Globus pallidus (tissue), 1 donor: ENCODE measurements at places on chromosomes 12 and 14.
A peak's percentile ranks its signal among the peaks of the same experiment; 100 is the strongest.

GRCh38 chr12:120352117-120352516 is 16.8 kb downstream of the MSI1 start:
- no peak for DNase-seq

- DNase-seq = no peak
Observed at GRCh38 chr12:24553259-24553658, 395.6 kb downstream of the BCAT1 start.

DNA sequence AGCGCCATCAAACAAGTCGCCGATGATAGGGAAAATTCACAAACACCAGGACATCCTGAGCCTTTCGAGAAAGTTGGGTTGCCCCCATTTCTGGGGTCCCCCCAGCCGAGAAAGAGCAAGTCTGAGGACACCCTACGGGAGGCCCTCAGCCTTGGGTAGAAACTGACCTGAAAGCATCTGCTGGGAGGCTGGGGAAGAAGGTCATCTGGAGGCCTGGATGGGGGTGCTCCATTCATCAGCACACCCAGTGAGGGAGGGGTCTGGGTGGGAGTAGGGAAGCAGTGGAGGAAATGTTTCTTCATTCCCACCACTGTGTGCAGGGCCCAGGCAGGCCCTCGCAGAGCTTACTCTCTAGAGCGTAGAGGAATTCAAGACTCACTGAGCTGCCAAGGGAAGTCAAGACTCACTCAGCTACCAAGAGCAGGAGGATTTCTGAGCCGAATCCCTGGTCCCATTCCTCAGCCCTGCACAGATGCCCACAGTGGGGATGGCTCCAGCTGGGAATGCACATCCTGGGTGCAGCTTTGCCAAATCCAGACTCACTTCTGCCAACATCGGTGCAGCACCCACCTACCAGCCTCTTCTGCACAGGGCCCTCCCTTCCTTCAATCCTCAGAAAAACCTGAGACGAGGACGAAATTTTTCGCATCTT is 38.1 kb downstream of the DIO3 start:
- DNase-seq = no peak

GRCh38 chr12:24728366-24728765 is 220.5 kb downstream of the BCAT1 start:
- no peak for DNase-seq

DNA sequence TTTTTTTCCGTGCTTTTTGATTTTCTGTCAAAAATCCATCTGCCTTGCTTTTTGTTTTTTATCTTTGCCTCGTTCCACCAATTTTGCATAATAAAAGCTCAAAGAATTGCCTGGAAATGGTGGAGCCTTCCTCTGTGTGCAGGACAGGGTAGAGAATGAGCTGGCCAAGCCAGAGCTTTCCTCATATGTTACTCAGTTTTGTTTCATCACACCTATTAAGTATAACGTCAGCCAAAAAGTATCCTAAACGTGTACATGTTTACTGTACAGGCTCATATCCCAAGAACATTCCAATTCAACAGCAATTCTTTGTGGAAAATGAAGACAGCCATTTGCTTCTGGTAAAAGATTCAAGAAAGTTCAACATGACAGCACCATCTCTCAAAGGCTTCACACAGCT is 191.2 kb upstream of the LMNTD1 start:
- DNase-seq = no peak

DNA sequence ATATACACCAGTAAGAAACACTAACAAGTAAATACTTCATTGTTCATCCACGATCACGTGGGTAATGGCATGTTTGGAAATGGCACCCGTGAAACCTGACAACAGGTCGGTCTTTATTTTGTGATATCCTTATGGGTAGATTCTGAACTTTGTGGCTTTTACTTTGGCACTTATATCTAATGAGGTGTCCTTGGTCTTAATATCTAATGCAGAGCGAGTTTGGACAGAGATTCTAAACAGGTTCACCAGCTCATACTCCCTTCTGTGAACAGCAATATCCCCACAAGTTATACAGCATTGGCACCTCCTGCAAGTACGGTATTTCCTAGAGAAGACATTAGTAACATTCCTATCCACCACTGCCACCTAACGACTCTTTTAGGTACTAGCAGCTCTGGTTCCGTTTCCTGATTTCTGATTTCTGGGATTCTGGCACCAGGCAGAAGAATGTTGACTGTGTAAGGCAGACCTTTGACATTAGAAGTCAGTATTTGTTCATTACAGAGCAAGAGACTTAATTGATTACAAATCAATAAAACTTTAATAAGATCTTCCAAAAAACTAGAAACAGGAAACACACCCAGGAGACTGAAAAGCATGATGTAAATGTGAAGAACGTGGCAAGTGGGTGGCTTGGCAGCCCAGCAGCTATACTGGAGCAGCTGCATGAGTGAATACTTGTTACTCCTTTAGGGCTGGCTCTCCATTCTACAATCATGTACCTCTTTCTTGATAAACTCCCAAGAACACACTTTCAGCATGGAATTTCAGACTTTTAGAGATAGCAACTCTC is 2.5 kb downstream of the ANG start:
- DNase-seq = peak; percentile 79

- no peak for DNase-seq
Observed at GRCh38 chr12:1692226-1692625, 1.4 kb downstream of the ADIPOR2 start.

DNA sequence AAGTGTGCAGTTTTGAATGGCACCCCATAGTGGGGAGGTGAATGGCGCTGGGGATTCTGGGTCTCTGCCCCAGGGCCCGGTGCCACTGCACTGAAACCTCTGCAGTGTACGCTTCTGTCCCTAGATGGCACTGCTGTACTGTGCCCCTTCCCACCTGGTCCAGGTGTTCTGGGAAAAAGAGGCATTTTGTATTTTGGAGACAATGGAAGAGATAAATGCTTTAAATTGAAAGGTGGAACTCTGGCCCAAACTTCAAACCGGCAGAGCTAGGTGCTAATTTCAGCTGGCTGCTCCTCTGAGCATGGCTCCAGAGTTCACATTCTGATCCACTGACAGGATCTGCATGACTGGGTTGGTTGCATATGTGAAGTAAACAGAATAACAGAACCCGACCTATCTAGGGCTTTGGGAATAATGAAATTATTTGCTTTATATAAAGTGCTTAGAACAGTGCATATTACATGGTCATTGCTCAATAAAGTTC is 52.2 kb downstream of the KRT80 start:
- DNase-seq = no peak

DNA sequence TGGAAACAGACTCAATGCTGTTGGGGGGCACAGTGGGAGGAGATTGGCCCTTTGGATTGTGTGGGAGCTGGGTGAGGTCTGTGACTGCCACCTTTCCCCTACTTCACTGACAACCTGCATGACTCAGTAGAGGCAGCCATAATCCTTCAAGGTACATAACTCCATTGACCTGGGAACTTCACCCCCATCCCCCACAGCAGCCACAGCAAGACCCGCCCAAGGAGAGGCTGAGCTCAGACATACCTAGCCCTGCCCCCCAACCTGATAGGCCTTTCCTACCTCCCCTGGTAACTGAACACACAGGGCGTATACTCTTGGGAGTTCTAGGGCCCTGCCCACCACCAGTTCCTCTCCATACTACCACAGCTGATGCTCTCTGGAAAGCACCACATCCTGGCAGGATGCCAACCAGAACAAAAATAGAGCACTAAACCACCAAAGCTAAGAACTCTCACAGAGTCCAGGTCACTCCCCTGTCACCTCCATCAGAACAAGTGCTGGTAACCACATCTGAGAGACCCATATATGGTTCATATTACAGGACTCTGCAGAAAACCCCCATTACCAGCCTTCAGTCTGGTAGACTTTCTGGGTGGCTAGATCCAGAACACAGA is 703.9 kb downstream of the FSCB start:
- no peak for DNase-seq

GRCh38 chr12:87425942-87426554 is 603.2 kb downstream of the C12orf50 start:
- no peak for DNase-seq

GRCh38 chr14:68662392-68662791 is 130.5 kb downstream of the ZFP36L1 start:
- DNase-seq = no peak

DNA sequence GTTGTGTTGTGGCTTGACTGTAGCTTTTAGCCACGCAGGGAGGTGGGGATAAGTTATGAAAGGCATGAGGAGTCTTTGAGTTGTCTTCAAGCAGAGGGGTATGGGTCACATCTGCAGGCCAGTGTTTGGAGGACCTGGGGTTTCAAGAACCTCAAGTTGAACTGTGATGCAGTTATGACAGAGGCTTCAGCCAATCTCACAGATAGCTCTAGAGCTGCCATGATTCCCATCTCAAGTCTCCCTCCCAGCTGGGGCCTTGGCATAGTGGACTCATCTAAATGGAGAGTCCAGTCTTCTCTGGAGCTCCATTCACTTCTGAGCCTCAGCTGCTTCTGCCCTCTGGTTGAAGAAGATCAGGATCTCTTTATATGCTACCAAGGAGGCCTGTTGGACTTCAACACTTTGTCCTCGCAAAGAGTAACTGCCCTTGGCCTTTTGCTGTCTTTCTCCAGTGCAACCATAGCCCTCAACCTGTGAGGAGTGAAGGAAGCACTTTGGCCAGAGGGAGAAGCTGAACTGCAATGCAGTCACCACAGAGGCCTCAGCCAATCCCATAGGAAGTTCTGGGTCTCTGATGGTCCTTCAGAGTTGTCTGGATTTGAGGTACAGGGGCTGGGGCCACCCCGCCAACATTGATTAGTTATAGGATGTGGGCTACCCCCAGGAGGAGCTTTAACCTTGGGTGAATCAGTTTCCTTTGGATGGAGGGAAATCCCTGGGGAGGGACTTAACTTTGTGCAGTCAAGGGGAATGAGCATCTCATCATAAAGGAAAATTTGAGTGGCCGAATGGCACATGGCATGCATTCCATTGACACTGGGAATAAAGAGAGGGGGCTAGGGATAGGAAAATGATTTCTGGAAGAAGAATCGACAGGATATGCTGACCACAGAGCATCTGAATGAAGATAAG is 230.5 kb downstream of the PCNX1 start:
- no peak for DNase-seq

DNA sequence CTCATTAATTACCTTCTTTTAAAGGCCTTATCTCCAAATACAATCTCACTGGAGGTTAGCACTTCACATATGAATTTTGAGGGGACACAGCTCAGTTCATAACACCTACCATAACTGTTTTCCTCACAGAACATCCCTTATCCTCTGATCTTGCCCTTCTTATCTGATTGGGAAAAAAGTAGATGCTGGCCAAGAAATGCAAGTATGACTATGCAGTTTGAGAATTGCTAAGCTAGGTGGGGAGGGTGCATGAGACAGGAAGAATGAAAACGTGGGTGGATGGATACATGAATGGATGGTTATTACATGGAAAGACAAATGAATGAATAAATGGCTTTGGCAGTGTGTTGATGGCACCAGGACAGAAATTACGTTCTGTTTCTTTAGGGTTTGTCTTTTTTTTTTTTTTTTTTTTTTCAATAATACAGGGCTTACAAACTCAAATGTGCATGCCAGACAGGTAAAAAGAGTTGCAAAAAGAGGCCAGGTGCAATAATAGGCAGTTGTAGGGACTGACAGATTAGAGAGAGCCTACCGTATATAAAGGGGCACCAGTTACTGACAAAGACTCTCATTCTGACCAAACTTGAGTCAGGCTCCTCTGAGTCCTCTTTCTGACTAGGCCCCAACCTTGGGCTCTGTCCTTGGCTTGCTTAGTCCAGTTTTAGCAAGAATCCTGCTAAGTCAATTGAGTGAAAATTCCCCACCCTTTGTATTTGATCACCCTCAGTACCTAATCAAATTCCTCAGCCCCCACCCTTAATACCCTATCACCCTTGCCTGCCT is 304.9 kb downstream of the ZFP36L1 start:
- DNase-seq = no peak

DNA sequence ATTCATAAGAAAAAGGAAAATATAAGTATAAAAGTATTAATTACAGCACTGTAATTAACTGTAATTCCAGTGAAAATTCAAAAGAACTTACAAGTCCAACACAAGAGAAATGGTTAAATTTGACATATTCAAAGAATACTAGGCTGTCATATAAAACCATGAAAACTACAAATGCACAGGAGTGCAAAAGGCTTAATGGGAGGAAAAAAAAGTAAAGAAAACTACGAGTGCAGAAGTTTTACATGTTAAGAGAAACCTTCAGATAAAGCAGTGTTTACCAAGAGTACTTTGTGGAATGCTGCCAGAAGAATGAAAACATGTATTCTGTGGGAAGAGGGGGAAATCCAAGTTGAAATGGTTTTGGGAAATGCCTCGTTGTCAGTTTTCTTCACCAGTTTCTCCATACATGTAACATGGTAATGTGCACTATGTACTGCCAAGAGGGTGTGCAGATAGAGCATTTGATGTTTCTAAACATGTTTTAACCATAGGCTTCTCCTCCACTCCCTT is 9.1 kb downstream of the HEATR5A start:
- no peak for DNase-seq

GRCh38 chr12:43740511-43741100 is 18.0 kb downstream of the PUS7L start:
- no peak for DNase-seq

DNA sequence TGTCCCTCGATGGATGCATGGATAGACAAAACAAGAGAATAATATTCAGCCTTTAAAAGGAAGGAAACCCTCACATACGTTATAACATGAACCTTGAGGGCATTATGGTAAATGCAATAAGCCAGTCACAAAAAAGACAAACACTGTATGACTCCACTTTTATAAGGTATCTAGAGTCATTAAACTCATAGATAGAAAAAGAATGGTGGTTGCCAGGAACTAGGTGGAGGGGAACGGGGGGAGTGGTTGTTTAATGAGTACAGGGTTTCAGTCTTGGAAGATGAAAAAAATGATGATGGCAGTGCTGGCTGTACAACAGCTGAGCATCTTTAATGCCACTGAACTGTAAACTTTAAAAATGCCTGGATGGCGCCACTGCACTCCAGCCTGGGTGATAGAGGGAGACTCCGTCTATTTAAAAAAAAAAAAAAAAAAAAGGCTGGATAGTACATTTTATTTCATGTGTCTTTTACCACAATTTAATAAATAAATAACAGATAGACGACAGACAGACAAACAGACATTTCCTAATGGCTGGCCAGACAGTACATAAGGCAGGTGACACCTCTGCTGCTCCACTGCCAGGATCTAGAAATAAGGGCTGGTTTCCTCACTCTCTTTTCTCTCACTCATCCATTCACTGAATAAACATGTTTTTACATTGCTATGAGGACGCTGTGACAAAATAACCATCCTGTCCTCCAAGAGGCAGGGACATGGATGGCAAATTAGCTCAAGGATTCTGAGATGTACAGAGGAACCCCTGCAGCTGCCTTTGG is 118.8 kb downstream of the FOXN3 start:
- DNase-seq = no peak

DNA sequence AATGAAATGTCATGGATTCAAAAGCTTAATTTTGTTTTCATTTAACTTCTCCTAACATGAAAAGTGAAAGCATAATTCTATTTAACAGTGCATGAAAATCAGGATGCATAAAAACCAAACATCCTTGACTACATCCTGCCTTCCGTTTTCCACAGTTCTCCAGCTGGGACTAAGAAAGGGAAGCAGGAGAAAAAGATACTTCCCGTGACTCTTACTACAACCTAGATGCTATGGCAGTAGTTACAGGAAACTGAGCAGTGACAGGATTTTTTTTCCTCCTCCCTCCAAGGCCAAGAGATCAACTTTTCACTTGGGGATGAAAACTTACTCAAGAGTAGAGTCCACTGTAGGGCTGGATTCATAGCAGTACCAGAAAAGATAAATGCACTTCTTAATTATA is 2.6 kb downstream of the EXOC5 start:
- DNase-seq = no peak

- DNase-seq = no peak
Observed at GRCh38 chr12:116188581-116188980, 88.9 kb downstream of the MED13L start.

- no peak for DNase-seq
Observed at GRCh38 chr12:94230357-94230905, 82.1 kb downstream of the PLXNC1 start.
